ENCODE measurements at places on chromosomes 2 and 18.

- DNase-seq = no peak
Measured at GRCh38 chr2:215365184-215365658, 53.4 kb downstream of the ATIC start.

DNA sequence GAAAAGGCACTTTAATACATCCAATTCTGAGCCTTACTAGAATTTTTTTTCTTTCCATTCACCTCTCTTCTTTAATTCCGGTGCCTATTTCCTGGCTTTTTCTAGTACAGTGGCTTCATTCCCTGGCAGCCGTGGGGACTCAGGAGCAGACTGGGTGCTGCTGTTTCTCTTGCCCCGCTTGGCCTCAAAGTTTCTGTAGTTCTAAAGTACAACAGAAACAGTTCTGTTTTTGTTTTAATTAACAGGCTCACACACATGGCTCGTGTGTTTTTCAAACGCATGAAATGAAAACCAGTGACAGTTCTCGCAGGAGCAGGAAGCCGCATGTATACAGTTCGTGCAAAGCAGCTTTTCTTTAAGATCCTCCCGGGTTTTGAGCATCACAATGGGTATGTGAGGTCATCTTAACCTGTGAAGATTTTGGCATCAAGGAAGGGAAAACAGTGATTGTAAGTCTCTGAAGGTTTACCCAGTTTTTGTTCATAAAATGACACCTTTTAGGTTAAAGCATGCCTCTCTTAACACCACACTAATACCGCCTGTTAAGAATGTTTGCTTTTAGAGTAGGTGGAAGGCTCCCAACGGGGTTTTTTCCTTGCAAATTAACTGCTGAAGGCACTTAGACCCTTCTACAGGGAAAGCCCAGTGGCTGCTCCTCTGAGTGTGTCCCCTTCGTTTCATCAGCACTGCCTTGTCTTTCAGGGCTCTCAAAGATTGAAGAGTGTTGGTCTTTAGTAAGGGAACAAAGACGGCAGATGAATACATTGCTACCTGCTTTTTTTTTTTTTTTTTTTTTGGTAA is 5.8 kb downstream of the FZD7 start:
- no peak for DNase-seq

DNA sequence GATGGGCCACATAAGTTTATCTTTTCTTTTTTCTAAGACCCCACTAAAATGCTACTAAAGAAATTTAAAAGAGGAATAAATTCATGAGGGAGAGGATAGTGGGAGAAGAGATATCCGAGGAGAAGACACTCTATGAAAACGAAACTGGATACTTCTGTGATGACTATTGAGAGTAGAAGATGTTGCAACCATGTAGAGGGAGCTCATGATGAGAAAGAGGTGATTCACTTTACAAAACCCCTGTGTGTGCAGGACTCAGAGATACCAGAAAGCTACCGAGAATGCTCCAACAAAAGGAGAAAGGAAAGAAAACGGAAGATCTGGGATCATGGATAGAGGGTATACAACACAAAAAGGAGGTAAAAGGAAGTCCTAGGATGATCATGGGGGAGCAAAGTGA is 34.9 kb downstream of the SLC38A11 start:
- peak; percentile 55 for DNase-seq

- DNase-seq = no peak
Measured at GRCh38 chr2:157413326-157414035, 30.4 kb downstream of the CYTIP start.

DNA sequence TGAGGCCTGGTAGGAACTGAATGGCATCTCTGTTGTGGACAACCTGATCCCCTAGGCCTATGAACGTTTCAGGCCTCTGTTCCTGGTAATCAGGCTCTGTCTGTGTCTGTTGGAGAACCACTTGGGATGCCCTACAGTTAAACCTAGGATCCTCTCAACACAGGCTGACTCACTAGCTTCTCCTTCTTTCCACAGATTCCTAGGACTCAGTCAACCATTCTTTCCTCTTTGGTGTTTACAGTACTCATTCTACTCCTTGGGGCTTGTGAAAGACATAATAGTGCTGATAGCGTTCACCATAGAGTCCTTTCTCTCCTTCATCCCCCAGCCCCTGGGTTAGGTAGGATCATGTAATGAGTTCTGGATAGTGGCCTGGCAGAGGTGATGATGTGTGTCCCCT is 544.3 kb downstream of the METTL4 start:
- no peak for DNase-seq

DNA sequence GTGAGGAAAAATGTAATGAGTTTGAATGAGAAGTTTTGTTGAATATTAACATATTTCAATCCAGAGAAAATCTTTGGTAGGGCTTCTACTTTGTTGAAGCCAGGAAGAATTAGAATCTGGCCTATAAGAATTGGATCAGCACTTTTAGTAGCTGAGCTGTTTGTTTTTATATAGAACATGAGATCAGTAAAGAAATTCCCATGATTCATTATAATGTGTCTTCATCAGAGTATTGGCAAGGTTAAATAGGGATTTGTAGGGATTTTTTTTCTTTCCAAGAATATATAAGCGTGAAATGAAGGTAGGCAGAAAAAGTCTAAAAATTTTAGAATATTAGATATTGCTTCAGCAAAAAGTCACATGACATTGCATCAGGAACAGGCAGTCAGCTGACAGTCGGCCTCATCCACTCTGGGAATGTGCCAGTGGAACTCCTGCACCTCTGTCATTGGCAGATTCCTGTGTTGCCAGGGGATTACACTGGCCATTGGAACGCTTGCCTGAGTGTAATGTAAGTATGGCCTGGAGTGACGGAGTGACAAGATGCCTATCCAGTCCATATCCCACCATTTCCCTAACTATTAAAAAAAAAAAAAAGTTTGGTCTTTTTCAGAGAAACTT is 60.6 kb downstream of the SERTAD2 start:
- DNase-seq = no peak

DNA sequence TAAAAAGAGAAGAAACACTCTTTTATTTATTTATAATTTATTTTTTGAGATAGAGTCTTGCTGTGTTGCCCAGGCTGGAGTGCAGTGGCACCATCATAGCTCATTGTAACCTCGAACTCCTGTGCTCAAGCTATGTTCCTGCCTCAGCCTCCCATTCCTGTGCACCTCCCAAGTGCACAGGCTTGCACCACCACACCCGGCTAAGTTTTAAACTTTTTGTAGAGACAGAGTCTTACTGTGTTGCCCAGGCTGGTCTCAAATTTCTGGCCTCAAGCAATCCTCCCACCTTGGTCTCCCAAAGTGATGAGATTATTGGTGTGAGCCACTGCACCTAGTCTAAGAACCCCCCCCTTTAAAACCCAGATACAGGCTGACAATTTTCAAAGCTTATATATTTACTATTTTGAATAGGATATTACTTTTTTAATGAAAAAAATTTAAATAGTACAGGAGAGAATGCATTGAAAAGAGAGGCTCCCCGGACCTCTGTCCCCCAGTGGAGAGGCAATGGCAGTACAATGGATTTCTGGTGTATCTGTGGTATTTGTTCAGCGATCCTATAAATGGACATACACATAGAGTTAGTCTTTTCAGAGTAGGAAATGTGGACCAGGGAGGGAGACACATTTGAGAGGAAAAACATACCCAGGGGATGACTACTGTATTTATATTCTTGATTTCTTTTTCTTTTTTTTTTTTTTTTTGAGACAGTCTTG is 48.1 kb upstream of the CNOT11 start:
- DNase-seq = no peak

GRCh38 chr18:68803356-68803755 is 5.5 kb downstream of the CCDC102B start:
- no peak for DNase-seq

GRCh38 chr2:8993196-8993901 is 10.1 kb downstream of the MBOAT2 start:
- DNase-seq = no peak

DNA sequence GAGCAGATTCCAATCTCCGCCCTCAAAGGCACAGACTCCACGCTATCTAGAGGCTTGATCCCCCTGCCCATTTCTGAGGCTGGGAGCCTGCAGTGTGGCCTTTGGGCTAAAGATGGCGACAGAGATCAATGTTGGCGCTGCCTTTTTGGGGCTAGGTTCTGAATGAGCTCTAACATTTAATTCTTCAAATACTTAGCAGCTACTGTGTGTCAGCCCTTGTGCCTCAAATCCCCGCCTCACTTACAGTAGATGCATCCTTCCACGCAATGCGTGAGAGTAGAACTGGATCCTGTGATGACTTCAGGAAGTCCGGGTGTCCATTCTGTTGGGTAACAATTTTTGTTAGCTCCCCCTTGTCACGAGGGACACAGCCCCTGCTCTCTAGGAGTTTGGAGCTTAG is 12.4 kb downstream of the IL1F10 start:
- DNase-seq = peak; percentile 39

GRCh38 chr18:31549416-31549815 is 42.3 kb upstream of the TTR start:
- no peak for DNase-seq

GRCh38 chr2:30236591-30237238 is 5.4 kb downstream of the LBH start:
- no peak for DNase-seq

- DNase-seq = no peak
Measured at GRCh38 chr2:215455958-215456357, 20.1 kb upstream of the FN1 start.

GRCh38 chr2:216987252-216987821 is 127.5 kb upstream of the TNP1 start:
- DNase-seq = no peak

GRCh38 chr18:25810736-25811135 is 279.7 kb downstream of the SS18 start:
- DNase-seq = no peak

GRCh38 chr18:70296289-70296688 is 7.4 kb downstream of the SOCS6 start:
- no peak for DNase-seq

GRCh38 chr18:34710458-34710914 is 388 bp downstream of the DTNA start:
- DNase-seq = no peak

- DNase-seq = no peak
Measured at GRCh38 chr2:207881902-207882301, 112.2 kb upstream of the FZD5 start.

GRCh38 chr18:32956591-32957315 is 183.9 kb upstream of the KLHL14 start:
- DNase-seq = no peak

DNA sequence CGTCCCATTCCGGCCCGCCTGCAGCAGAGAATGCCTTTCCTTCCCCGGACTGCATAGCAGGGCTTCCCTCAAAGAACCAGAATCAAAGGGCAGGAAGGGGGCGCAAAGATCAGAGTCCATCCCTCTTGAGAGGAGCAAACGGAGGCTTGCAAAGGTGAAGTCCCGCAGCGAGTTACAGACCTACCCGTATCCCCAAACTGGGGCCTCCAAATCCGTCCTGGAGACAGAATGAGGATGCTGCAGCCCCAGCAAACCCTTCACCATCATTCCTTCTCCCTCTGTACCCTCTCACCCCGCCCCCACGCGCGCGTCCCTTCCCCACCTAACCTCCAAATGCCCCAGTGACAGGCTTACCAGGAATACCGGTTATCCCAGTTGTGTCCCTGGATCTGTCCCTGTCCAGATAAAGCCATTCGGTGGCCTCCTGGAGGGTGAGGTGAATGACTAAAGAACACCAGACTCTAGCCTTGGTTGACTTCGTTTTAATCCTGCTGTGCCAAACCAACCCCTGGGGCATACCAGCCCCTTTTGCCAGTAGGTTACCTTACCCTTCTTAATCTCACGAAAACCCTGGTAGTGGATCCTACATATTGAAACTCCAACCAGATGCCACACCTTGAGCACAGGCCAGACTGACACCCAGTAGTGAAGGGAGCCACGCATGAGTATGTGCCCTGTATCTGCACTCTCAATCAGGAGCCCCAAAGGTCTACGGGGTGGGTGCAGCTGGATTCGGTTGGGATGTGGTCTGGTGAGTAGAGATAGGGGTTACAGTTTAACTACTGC is 961 bp upstream of the SLC40A1 start:
- no peak for DNase-seq

DNA sequence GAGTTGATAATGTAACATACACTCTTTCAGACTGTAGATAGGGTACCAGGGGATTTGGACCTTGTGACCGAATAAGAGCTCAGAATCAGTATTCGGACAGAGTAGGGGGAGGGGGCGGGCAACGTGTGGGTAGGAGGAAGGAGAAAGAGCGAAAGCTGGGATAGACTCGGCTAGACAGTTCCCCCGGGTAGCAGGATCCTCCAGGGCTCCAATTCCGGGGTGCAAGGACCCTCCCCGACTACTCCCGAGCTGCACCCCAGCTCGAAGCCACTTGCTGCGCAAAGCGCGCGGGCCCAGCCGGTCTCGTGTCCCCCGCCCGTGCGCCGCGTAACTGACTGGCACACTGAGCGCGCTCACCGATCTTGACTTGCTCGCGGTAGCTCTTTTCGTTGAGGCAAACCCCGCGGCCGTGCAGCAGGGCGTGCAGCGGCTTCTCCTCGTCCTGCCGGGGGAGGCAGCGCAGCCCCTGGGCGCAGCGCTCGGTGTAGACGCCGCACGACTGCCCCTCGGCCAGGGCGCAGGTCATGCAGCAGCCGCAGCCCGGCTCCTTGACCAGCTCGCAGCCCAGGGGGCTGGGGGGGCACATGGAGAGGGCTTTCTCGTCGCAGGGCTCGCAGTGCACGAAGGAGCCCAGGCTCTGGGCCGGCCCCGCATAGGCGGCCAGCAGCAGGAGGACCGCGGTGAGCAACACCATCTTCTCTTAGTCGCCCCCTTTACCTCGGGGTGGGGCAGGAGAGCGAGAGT is 1.1 kb downstream of the IGFBP5 start:
- DNase-seq = peak; percentile 41

- DNase-seq = no peak
Measured at GRCh38 chr2:238096311-238097011, 3.7 kb upstream of the ESPNL start.

- DNase-seq = no peak
Measured at GRCh38 chr18:75574187-75574586, 146.7 kb upstream of the SMIM21 start.

DNA sequence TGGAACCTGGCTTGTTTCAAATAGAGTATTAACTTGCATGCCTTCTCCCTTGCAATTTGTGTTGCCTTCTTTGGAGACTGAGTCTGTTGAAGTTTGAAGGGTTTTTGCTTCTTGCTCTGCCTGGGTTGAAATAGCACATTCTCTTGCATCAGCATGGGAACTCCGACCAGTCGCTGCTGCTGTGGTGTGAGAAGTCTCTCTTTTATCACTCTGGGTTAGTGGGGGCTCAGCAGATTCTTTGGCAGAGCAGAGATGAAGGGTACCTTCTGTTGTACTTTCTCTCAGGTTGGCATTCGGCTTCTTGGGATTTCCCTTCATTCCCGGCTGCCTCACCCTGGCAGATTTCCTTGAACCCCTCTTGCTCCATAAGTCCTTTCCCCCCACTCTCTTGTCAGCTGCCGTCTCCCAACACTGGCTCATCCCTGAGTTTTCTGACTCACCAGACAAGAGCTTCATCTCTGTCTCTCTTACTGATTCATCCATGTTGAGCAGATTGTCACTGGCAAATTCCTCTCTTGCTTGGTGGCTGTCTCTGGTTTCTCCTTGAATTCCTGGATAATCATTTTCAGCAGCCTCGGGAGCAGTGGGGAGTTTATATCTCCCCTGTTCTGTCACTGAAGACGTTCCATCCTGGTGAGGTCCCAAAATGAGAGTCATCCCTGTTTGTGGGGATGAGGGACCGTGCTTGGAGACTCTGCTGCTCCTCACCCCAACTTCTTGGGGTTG is 49.9 kb downstream of the ALPK2 start:
- DNase-seq = no peak
